ENCODE measurements at places on chromosomes 1 and 21.

GRCh38 chr1:208431721-208432120, 187.5 kb upstream of the PLXNA2 start:
- no peak for DNase-seq

GRCh38 chr1:198212675-198213074, 55.9 kb downstream of the NEK7 start:
- no peak for DNase-seq

GRCh38 chr1:25526753-25527152, 16.7 kb upstream of the LDLRAP1 start:
- no peak for DNase-seq

- no peak for DNase-seq
These were observed 48.0 kb downstream of the ACTN2 start for GRCh38 chr1:236734141-236734765.

GRCh38 chr1:86787621-86788020, 83.2 kb downstream of the SH3GLB1 start:
- no peak for DNase-seq

DNA sequence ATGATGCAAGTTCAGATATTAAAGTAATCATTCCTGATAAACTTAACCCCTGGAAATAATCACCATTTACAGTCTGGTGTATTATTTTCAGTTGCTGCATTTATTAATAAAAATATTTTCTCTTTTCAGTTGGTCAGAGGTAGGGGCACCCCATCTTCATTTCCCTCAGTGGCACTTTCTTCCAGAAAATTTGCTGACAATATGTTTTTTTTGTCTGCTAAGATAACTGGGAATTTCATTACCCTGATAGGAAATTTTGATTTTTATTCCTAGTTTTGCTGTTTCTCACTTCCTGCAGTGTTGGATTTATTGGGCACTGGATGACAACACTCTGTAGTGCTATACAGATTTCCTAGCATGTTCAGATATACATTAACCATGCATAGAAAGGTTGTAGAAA, 33.1 kb upstream of the APOBEC4 start:
- no peak for DNase-seq

- no peak for DNase-seq
These were observed 2.2 kb upstream of the CDC42BPA start for GRCh38 chr1:227320476-227320875.

- no peak for DNase-seq
These were observed 18.0 kb downstream of the WDR4 start for GRCh38 chr21:42861311-42861847.

DNA sequence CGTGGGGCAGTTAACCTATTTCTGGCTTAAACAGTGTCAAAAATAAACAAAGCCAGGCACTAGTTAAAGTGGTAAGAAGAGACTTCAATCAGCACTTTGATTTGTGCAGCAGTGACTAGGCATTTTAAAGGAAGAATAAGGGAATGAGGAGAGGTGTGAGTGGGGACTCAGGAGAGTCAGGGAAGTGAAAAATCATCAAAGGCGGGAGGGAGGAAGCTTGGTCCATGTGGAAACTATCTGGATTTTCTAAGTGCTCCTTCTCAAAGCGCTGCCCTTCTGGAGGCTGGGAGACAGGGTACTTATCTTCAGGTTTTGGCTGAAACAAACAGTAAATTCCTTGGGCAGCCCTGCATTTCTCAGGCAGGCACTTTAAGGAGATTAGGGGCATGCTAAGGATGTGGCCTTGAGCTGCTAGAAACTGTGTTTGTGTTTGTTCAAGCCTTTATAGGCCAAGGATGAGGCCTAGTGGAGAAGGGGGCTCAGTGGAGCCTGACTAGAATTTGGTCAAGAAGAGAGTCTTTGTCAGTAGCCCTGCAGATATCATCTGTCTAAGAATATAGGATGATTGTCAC, 486.5 kb downstream of the SIPA1L2 start:
- DNase-seq: peak; percentile 74

DNA sequence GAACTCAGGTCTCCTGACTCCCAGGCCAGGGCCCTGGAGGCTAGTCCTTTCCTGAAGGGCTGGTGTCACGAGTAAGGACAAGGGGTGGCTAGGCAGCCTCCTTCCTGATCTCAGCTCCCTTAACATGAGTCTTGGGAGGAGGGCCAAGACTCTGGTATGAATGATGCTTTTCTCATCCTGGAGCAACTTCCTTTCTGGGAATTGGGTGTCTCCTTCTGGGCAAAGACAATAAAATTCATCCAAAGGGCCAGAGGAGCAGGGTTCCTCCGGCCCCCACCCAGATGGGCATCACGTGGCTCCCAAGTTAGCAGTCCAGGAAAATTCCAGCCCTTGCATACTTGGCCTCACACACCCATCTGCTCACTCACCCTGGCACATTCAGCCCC, at the start of gene FAM167B:
TSS of gene FAM167B (plus strand) at position 335 of the 386 bp plus-strand sequence. CDS start 200 bp downstream, outside the sequence.
- DNase-seq: no peak

GRCh38 chr1:55172272-55172671, 42.9 kb downstream of the USP24 start:
- DNase-seq: no peak

DNA sequence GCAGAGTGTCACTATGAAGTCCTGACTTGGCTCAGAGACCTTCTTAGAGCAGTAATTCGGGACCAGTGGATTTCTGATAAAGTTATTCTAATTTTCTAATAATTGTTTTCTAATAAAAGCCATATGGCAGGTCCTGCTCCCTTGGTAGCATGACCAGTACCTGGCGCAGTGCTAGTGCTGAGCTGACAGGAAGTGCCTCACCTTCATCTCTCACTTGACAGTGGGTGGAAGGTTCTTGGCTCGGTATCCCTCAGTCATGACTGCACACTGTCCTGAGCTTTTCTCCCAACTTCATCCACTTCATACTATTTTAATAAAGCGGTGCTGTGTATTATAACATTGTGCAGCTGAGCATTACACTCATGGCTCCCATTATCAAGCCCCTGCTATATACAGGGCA, 14.1 kb downstream of the VANGL1 start:
- DNase-seq: no peak

GRCh38 chr21:35849144-35849543, 211.2 kb downstream of the SETD4 start:
- DNase-seq: no peak

DNA sequence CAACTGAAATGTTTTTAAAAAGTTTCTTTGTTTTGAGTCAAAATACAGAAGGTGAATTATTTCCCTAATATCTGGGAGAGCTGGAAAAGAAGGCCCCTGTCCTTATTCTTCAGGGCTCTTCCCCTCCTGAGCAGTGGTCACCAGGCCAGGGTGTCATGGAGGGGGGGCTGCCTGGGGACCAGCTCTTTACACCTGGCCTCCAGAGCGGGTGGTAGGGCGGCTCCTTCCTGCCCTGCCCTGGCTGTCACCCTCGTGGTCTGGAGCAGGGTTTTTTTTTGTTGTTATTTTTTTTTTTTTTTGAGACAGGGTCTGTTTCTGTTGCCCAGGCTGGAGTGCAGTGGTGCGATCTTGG, 6.6 kb downstream of the SKI start:
- DNase-seq: no peak

- peak; percentile 55 for DNase-seq
These were observed 65.2 kb downstream of the TMCO4 start for GRCh38 chr1:19734472-19734999.

Data from NCI-H82 (cell line).